Heart left ventricle (tissue), 16 donors: ENCODE measurements at places on chromosomes 11 and 22. TPM values are rescaled to one million over a fixed set of nuclear protein-coding genes. Genes with fewer than 3 reads are reported as not detected.

GRCh38 chr11:47296045-47296444 lies 26.1 kb downstream of the MADD start:
- H3K27me3 ChIP-seq, result no peaks in the 10 kb centered on the region
- no peaks in the 10 kb centered on the region for H3K4me1 ChIP-seq
- peaks cover 100% of the 10 kb centered on the region for H3K36me3 ChIP-seq

PLAAT5 gene
- 1.5 TPM for total RNA-seq

RASL10A gene
- total RNA-seq, result 0.82 TPM

DNA sequence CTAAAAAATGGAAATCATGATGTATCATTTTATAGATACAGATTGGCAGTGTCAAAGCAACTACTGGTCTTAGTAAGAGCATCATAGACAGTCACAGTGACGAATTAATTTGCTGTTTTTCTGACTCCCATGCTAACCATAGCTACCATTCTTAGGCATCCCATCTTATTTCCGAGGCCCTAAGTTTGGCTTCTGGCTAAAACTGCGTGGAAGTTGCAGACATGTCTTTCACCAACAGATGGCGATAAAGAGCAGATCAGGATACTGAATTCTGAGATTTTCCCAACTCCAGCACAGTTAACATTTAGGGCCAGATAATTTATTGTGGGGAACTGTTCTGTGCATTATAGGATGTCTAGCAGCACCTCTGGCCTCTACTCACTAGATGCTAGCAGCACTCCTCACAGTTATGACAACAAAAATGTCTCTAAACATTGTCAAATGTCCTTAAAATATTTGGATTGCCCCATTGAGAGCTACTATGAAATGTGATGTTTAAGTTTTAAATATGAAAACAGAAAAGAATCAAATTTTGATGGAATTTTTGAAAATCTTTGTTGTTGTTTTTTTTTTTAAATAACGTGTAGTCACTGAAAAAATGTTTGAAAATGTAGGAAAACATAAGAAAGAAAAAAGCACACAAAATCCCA lies 16.3 kb downstream of the OR2AG2 start:
- H3K27ac ChIP-seq, result no peak overlapping the region
- no peak overlapping the region for H3K4me3 ChIP-seq
- no peaks in the 10 kb centered on the region for H3K27me3 ChIP-seq
- DNase-seq, result no peak
- no peaks in the 10 kb centered on the region for H3K4me1 ChIP-seq
- H3K36me3 ChIP-seq, result no peaks in the 10 kb centered on the region

GRCh38 chr11:119832202-119832935 lies 103.4 kb upstream of the NECTIN1 start:
- H3K27me3 ChIP-seq, result no peaks in the 10 kb centered on the region
- no peak for DNase-seq
- no peak overlapping the region for H3K4me3 ChIP-seq
- no peak overlapping the region for H3K27ac ChIP-seq
- no peaks in the 10 kb centered on the region for H3K4me1 ChIP-seq

DNA sequence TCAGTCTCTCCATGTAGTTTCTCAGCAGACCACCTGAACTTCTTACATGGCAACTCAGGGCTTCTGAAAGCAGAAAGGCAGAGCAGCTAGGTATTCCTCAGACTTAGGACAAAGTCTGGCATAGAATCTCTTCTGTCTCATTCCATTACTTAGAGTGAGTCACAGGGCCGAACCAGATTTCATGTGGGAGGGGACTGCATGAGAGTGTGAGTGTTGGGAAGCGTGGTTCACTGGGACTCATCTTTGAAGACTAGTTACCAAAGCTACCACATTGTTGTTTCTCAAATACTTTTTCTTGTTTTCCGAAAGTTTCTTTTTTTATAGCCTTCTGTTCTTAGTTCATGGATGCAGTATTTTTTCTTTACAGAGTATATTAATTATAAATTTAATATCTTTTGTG lies 36.1 kb upstream of the SCN3B start:
- H3K4me3 ChIP-seq, result no peak overlapping the region
- no peak for DNase-seq
- H3K27ac ChIP-seq, result no peak overlapping the region
- H3K4me1 ChIP-seq, result no peaks in the 10 kb centered on the region
- no peaks in the 10 kb centered on the region for H3K36me3 ChIP-seq

DNA sequence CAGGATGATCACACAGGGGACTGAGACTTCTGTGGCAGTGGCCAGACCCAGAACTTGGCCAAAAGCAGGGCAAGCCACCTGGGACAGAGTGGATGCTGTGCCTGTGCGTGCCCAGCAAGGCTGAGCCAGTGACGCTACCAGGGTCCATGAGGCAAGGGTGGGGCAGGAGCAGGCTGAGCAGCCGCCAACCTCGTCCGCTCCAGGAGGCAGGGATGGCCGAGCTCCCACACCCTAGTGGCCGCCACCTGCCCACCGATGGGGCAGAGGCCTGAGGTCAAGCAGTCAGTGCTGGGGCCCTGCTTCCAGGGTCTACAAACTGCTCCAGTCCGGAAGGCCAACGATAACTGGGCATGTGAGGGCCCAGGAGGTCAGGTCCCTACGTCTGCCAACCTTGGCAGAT lies 7.3 kb downstream of the KRTAP5-9 start:
- no peaks in the 10 kb centered on the region for H3K4me1 ChIP-seq
- no peak overlapping the region for H3K27ac ChIP-seq
- no peak overlapping the region for H3K4me3 ChIP-seq
- no peak for DNase-seq
- no peaks in the 10 kb centered on the region for H3K27me3 ChIP-seq

DEUP1 gene
- not detected for total RNA-seq

DNA sequence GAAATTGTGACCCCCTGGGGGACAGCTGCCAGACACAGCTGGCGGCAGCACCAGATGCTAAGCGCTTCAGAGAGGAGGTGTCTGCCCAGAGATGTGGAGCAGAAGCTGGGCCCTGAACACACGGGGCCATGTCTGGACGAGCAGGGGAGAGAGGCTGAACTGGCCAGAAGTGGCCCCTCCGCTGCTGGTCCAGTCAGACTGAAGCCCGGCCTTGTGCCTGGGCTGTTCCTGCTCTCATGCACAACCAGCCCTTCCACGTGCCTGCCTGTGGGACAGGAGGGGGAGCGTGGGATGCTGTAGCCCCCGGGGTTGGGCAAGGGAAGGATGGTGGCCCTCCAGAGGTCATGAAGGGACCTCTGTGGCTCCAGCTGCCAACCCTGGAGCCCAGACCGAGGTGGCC lies 1.8 kb downstream of the ADM2 start:
- no peak overlapping the region for H3K27ac ChIP-seq
- no peak overlapping the region for H3K4me3 ChIP-seq
- H3K4me1 ChIP-seq, result peaks cover 8% of the 10 kb centered on the region
- no peaks in the 10 kb centered on the region for H3K36me3 ChIP-seq
- peaks cover 25% of the 10 kb centered on the region for H3K27me3 ChIP-seq

GRCh38 chr11:35511666-35512065 lies 13.8 kb downstream of the PAMR1 start:
- no peak for DNase-seq
- no peak overlapping the region for H3K4me3 ChIP-seq
- H3K36me3 ChIP-seq, result no peaks in the 10 kb centered on the region
- no peaks in the 10 kb centered on the region for H3K27me3 ChIP-seq
- no peaks in the 10 kb centered on the region for H3K4me1 ChIP-seq

TMEM86A gene
- 12.7 TPM for total RNA-seq

SERPING1 gene
- total RNA-seq, result 65.5 TPM

DNA sequence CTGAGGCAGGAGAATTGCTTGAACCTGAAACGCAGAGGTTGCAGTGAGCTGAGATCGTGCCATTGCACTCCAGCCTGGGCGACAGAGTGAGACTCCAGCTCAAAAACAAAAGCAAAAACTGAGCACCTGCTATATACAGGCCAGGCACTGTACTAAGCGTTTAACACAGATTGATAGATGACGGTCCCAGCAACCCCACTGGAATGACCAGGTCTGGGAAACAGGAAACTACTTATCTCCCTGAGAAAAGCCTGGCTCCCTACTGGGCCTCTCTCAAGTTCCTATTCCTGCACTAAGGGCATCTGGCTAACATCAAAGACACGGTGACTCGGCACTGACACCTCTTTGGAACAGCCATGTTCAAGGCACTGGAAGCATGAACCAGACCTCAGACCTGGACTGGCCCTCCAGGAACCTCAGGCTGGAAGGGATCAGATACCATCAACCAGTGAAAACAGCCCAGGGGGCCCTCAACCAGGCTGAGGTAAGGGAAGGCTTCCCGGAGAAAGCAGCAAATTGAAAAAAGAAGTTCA lies 16.6 kb downstream of the ARAP1 start:
- peak; percentile 28 for DNase-seq
- H3K4me3 ChIP-seq, result no peak overlapping the region
- H3K27ac ChIP-seq, result peak overlapping the region; percentile 66
- peaks cover 29% of the 10 kb centered on the region for H3K4me1 ChIP-seq
- H3K36me3 ChIP-seq, result no peaks in the 10 kb centered on the region
- no peaks in the 10 kb centered on the region for H3K27me3 ChIP-seq

DNA sequence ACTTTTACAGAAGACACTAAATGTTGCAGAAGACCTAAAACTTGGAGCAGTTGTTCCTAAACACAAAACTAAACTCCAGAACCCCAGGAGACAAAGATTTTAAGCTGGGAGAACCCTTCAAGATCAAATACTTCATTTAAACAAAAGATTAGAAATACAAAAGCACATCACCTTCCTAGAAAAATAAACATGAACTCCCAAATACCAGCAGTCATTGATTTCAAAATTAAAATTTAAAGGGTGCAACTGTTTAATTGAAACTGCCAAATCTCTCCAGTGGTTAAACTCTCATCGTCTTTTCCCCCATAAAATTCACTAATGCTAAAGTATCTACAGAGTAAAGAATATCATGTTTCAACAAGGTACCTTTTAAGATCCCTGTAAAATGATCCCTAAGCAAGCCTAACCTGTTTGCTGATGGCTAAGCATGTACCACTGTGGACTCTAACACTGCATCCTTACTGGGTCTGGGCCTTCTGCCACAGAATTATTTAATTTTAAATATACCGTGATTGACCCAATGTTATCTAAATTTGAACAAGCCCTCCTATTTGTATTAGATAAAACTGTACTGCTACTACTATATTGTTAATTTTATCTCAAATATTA lies 53.7 kb upstream of the CCDC34 start:
- no peak overlapping the region for H3K27ac ChIP-seq
- peaks cover 6% of the 10 kb centered on the region for H3K4me1 ChIP-seq
- H3K4me3 ChIP-seq, result no peak overlapping the region
- H3K27me3 ChIP-seq, result no peaks in the 10 kb centered on the region

GRCh38 chr11:131195661-131196517 lies 174.5 kb upstream of the NTM start:
- H3K4me3 ChIP-seq, result peak overlapping the region; percentile 6
- H3K27me3 ChIP-seq, result no peaks in the 10 kb centered on the region
- no peak overlapping the region for H3K27ac ChIP-seq
- peaks cover 13% of the 10 kb centered on the region for H3K4me1 ChIP-seq

GRCh38 chr11:115724666-115725065 lies 220.5 kb upstream of the CADM1 start:
- H3K4me3 ChIP-seq, result no peak overlapping the region
- H3K27me3 ChIP-seq, result no peaks in the 10 kb centered on the region
- H3K4me1 ChIP-seq, result no peaks in the 10 kb centered on the region
- H3K36me3 ChIP-seq, result no peaks in the 10 kb centered on the region
- no peak for DNase-seq

DNA sequence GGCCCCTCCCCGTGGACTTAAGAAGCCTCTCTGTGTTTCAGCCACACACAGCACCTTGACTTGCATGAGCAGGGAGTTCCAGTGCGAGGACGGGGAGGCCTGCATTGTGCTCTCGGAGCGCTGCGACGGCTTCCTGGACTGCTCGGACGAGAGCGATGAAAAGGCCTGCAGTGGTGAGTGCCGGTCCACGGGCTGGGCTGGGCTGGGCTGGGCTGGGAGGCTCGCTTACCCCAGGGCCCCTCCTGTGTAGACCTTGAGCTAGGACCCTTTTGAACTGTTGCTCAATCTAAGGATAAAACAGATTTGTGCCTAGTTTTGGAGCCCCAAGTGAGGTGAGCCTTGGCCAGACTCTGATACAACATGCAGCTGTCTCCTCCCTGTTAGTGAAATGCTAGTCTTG lies 151.4 kb upstream of the SORL1-AS1 start:
- no peak for DNase-seq
- no peaks in the 10 kb centered on the region for H3K27me3 ChIP-seq
- H3K4me3 ChIP-seq, result no peak overlapping the region
- no peaks in the 10 kb centered on the region for H3K36me3 ChIP-seq
- H3K27ac ChIP-seq, result no peak overlapping the region

SLC37A2 gene
- 1.2 TPM for total RNA-seq

DNA sequence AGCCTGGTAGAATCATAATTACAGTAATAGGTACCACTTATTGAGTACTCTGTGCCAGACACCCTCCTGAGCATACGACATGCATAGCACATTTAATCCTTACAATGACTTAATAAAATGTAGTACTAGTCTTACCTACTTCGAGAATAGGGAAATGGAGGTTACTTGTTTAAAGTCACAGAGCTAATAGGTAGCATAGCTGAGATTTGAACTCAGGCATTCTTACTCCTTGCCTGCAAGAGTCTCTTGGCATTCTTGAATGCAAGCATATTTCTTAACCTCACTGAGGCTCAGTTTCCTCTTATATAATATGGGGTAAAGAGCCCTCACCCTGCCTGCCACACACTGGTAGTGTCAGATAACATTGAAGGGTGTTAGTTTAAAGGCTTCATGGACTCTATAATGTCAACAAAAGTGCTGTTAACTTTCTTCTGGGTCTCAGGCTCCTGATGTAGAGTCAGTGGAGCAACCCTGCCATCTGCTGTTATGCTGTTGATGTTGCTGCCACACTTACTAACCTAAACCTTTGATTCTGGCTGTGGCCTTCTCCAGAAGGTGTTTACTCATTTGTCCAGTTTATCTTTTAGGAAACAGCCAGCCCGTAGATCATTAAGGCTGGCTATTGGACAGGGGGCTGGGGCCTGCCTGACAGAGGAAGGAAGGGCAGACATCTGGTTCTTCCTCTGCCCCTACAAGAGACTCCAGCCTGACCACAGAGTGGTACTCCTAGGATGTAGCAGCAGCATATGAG lies 18.9 kb downstream of the LIMK2 start:
- H3K27me3 ChIP-seq, result no peaks in the 10 kb centered on the region
- peaks cover 14% of the 10 kb centered on the region for H3K4me1 ChIP-seq
- no peak for DNase-seq
- no peak overlapping the region for H3K4me3 ChIP-seq
- peak overlapping the region; percentile 70 for H3K27ac ChIP-seq
- peaks cover 15% of the 10 kb centered on the region for H3K36me3 ChIP-seq
